Uterus (tissue), 4 donors: ENCODE measurements at places on chromosomes 5 and 9. TPM values are rescaled to one million over a fixed set of nuclear protein-coding genes. Genes with fewer than 3 reads are reported as not detected.

- H3K27ac ChIP-seq, result no peak overlapping the region
- no peaks in the 10 kb centered on the region for H3K36me3 ChIP-seq
Measured at GRCh38 chr9:7129391-7129790, 371.6 kb downstream of the KDM4C start.

DNA sequence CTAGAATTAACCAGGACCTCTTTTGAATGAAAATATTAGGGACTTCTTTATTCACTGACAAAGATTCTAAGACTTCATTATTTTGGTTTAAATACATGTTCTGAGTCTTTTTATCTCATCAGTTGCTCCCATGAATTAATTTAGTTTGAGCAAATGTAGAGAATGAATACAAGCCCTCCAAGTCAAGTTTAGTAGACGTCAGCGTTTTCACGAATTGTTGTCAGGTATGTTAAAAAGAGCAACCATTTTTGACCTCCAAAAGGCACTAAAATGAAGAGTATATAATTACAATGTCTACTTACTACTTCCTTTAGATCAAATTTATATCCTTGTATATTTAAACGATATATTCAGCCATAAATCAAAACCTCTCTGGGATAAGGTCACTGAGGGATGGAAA lies 809.3 kb upstream of the CDH6 start:
- no peaks in the 10 kb centered on the region for H3K27me3 ChIP-seq
- no peaks in the 10 kb centered on the region for H3K4me1 ChIP-seq
- no peak for DNase-seq
- no peaks in the 10 kb centered on the region for H3K36me3 ChIP-seq
- H3K4me3 ChIP-seq, result no peak overlapping the region
- H3K27ac ChIP-seq, result no peak overlapping the region

DNA sequence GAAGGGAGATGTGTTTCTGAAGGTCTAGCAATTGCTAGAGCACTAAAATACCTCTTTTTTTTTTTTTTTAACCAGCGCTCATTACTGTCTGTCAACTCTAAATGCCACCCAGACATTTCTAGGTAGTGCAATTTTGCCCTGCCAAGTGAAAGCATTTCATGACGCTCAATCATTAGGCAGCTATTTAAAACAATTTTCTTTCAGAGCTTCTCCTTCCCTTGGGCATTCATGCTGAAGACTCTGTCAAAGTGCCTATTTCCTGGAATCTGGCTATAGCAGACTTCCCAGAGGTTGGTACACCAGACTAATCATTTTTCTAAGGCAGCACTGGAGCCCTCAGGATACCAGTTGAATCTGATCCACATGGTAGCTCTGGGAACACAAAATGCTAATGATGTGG lies 97.0 kb upstream of the ANKRD55 start:
- no peaks in the 10 kb centered on the region for H3K36me3 ChIP-seq
- H3K4me3 ChIP-seq, result no peak overlapping the region
- H3K27ac ChIP-seq, result no peak overlapping the region
- no peaks in the 10 kb centered on the region for H3K4me1 ChIP-seq
- no peak for DNase-seq

DNA sequence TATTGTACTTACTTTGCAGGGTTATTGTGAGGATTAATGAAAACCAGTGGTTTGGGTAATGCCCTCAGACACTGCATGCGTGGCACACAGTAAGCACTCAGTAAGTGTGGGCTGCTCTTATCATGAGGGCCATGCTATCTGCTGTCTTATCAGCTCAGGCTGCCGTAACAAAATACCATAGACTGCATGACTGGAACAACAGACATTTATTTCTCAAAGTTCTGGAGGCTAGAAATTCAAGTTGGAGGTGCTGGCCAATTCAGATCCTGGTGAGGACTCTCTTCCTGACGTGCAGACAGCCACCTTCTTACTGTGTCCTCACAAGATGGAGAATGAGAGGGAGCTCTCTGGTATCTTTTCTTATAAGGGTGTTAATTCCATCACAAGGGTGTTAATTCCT lies 23.9 kb upstream of the SH3PXD2B start:
- no peaks in the 10 kb centered on the region for H3K27me3 ChIP-seq
- no peak for DNase-seq
- no peak overlapping the region for H3K4me3 ChIP-seq
- H3K36me3 ChIP-seq, result no peaks in the 10 kb centered on the region
- H3K27ac ChIP-seq, result no peak overlapping the region
- H3K4me1 ChIP-seq, result no peaks in the 10 kb centered on the region

DNA sequence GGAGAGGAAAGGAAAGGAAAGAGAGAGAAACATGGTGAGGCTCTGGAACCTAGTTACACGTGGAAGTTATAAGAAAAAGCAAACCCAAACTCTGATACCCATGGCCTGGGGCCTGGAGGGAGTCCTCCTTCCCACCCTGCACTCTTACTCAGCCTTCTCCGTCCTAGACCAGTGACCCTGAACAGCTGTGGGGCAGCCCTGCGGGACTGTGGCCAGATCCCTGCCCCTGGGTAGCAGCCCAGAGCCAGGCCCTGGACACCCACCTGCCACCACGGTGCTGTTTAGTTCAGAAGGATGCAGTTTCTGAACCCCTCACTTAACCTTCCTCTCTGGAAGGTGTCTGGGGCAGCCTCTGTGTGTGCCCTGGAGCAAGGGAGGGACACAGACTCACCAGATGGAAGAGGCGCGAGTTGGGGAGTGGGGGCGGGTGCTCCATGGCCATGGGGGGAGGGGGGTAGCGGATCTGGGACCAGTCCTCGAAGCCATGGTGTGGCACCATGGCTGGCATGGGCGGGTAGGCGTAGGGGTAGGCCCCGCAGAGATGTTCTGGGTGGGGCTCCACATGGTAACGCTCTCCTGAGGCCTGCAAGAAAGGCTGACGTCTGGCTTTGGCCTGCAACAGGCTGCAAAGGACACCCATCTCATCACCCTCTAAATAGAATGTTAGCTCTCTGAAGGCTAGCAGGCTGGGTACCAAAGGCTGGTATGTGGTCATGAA lies 13.0 kb downstream of the GPX3 start:
- H3K4me1 ChIP-seq, result peaks cover 6% of the 10 kb centered on the region
- DNase-seq, result no peak
- no peaks in the 10 kb centered on the region for H3K36me3 ChIP-seq
- H3K27ac ChIP-seq, result no peak overlapping the region

- no peaks in the 10 kb centered on the region for H3K4me1 ChIP-seq
- H3K36me3 ChIP-seq, result no peaks in the 10 kb centered on the region
- H3K27me3 ChIP-seq, result no peaks in the 10 kb centered on the region
- peak overlapping the region; percentile 57 for H3K4me3 ChIP-seq
Measured at GRCh38 chr9:99823681-99824377, 2.1 kb downstream of the NR4A3 start.

- H3K27me3 ChIP-seq, result no peaks in the 10 kb centered on the region
- no peak overlapping the region for H3K27ac ChIP-seq
- no peaks in the 10 kb centered on the region for H3K4me1 ChIP-seq
- H3K36me3 ChIP-seq, result no peaks in the 10 kb centered on the region
- no peak overlapping the region for H3K4me3 ChIP-seq
- DNase-seq, result no peak
Measured at GRCh38 chr5:67133217-67133616, 63.4 kb downstream of the CD180 start.

SLC45A2 gene
- total RNA-seq, result not detected

DNA sequence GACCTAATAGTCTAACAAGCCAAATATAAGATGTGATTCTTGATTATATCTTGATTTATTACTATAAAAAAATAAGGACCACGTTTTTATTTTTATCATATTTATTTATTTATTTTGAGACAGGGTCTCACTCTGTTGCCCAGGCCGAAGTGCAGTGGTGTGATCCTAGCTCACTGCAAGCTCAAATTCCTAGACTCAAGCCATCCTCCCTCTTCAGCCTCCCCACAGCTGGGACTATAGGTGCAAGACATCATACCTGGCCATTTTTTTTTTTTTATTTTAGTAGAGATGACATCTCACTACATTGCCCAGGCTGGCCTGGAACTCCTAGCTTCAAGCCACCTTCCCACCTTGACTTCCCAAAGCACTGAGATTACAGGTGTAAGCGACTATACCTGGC lies 61.0 kb upstream of the LARP1 start:
- no peak overlapping the region for H3K27ac ChIP-seq
- no peaks in the 10 kb centered on the region for H3K27me3 ChIP-seq
- H3K4me3 ChIP-seq, result no peak overlapping the region
